CD4-positive, alpha-beta T cell treated with Interferon gamma for 1 hour (primary cell): ENCODE measurements at places on chromosomes 11 and 22.
A peak's percentile ranks its signal among the peaks of the same experiment; 100 is the strongest.

DNA sequence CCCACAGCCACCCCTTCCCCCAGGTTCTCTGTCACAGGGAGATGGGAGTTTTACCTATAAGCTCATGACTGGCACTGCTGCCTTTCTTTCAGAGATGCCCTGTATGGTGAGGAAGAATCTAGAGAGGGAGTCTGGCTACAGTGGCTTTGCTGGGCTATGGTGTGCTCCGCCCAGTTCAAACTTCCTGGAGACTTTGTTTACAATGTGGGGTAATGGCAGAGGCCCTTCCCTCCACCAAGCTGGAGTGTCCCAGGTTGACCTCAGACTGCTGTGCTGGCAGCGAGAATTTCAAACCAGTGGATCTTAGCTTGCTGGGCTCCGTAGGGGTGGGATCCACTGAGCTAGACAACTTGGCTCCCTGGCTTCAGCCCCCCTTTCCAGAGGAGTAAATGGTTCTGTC lies 143.5 kb downstream of the MSANTD4 start:
- DNase-seq = no peak

DNA sequence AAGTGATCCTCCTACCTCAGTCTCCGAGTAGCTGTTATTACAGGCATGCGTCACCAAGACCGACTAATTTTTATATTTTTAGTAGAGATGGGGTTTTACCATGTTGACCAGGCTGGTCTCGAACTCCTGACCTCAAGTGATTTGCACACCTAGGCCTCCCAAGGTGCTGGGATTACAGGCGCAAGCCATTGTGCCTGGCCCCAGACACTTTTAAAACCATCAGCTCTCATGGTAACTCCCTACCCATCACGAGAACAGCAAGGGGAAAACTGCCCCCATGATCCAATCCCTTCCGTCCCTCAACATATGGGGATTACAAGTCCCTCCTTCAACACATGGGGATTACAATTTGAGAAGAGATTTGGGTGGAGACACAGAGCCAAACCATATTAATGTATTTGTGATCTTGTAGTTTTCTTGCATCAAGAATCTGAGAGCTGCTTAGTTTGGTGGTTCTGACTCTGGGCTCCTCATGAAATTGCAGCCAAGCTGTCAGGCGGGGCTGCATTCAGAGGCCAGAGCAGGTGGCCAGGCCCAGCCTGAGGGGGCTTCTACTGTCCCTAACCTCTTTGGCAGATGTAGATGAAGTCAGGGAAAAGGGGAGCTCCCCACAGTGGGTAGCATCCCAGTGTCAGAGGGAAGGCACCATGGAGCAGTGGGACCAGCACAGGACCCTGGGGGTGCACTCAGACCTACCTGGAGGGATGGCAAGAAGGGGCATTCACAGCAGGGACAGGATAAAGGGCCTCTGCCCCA lies 31.2 kb upstream of the PRAME start:
- DNase-seq = no peak

GRCh38 chr11:40393511-40393910 lies 1065.9 kb downstream of the LRRC4C start:
- no peak for DNase-seq

- DNase-seq = peak; percentile 51
Observed at GRCh38 chr11:94767701-94768601, at the start of gene AMOTL1. Gene AMOTL1 (plus strand): TSS chr11:94768356. CDS start chr11:94768512, 156 bp downstream.

DNA sequence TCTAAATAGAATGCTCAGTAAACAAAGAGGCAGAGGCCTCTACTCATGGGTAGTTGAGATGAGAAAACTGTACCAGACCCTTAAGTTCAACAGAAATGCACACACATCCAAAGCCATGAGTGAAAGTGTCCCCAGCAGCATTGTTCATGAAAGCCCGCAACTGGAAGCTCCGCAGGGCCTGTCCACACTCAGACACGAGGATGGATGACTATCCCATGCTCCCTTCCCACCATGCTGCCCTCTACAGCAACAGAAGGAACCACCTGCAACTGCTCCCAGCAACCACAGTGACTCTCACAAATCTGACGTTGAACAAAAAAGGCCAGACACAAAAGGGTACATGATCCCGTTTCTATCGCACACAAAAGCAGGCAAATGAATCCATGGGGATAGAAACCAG lies 76.9 kb upstream of the ANO1 start:
- DNase-seq = no peak

- DNase-seq = no peak
Observed at GRCh38 chr11:15217416-15217815, 102.7 kb downstream of the INSC start.

DNA sequence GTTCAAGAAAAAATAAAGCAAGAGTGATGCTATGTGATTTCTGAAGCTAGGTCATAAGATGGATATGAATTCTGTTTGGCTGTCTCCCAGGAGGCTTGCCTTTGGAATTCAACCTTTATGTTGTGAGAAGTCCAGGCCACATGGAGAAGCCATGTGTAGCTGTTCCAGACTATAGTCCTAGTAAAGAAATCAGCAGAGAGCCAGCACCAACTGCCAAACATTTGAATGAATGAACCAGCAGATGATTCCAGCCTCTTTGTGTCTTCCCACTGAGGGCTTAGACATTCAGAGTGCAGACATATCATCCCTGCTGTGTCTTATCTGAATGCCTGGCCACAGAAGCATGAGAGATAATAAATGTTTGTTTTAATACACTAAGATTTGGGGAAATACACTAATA lies 1150.6 kb downstream of the DLG2 start:
- DNase-seq = no peak

DNA sequence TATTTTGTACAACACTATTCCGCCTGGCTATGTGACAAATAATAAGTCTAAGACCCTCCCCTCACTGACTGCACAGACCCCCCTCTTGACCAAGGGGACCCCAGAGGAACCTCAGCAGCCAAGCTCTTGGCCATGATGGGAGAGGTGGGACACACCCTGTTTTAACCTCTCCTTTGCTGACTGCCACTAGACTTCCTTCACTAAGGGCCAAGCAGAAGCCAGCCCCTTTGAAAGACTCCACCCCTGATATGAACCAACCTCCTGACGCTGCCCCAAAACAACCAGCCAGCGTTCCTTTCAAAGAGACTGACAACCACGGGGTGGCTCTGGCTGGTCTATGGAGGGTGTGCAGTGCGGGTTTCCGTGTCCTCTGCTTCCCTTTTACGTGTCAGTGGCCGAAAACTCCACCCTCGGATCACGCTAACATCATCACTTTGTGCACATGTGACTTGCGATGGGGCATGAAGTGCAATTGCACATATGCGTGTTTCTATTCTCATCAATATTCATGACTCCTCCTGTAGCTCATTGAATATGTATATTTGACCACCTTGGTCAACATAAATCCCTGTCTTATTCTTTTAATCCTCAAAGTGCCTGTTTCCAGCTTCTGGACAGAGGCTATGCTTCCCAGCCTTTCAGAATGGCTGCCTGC lies 643.9 kb downstream of the TBC1D22A start:
- DNase-seq = no peak

DNA sequence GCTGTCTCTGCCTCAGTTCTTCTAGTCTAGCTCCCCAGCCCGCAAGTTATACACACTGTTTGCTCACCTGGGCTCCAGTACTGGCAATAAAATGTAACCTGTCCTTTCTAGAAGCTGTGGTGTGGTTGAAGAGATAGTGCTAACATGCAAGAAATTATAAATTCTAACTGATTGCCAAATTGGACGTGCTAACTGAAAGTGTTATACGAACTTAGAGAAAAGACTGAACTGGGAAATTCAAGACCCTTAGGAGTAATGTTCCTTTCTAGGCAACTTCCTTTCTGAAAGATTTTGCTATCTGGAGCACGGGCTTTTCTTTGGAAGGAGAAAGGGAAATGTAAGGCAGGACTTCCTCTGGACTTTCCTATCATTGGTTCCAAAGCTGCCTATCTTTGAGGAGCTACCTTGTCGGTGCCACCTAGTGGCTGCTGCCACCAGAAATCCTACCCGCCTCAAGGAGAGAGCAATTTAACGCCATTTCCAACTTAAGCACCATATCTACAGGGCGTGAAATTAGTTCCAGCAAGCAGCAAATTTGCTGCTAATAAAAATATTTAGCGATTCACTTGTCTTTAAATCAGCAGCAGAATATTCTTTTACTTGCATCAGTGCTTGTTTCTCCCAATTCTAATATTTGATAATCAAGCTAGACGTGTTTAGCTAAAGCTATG lies 12.7 kb upstream of the TMEM218 start:
- peak; percentile 31 for DNase-seq

- DNase-seq = peak; percentile 75
Observed at GRCh38 chr22:50192436-50193204, 6.9 kb downstream of the TRABD start.

DNA sequence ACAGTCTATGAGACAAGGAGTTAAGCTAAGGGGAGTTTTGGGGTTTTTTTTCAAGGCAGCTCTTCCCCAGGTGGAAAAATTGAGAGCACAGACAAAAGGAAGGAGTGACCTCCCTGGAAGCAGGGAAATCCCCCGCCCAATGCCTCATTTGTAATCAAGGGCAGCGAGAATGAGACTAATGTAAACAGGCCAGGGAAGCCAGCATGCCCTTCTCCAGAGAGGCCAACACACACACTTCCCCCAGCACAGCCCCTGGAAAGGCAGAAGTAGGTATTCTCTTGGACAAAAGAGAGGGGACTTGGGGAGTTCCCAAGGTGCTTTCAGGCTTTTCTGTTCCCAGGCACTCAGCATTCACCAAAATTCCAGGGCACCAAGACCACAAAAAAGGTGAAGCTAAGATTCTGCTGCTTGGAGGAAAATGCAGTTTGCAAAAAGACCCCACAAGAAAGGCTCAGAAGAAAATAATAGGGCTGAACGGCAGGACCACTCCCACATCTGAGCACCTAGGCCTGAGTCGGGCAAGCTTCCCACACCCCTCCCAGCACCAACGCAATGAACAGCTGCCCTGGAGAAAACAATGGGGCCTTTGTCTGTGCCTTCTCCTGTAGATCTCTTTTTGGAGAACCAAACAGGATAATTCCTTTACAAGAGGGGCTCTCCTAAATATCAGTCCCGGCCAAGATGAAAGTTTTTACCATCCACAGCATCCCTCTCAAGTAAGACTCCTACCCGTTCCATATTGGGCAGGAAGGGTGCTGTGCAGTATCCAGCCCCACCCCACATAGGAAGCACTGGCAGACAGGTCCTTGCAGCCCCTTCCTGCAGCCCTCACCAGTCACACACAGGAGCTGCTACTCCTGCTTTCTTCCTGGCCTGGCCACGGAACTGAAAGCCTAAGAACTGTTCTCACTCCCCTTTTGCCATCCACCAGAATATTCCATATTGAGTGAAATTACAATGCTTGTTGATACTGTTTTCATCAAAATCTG lies 70.7 kb upstream of the AKIP1 start:
- DNase-seq = no peak

GRCh38 chr22:44901301-44901700 lies 108.5 kb downstream of the PHF21B start:
- no peak for DNase-seq

GRCh38 chr22:24189249-24190158 lies 8.2 kb downstream of the SUSD2 start:
- peak; percentile 45 for DNase-seq

DNA sequence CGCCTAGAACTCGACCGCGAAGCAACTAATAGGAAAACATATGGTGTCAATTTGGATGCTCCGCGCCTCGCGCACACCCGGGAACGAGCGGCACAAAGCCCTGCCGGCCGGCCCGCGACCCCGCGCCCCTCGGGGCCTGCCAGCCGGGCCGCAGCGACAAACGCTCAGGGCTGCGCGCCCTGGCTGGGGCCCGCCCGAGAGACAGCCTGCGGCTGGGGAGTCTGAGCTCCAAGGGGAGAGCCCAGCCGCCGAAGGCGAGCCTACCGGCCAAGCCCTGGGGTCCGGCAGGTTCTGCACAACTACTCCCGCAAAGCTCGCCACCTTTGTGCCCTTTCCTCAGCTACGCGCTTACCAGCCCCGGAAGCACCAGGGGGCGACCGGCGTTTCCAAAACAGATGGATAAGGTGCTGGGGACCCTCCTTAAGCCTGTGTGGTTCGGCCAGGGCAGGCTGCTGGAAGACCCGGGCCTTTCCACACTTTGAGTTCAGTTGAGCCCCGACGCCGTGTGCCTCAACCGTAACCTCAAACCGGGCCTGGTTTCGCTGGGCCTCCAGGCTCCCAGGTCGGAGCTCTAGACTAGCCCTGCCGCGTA lies 6.0 kb downstream of the PAX6 start:
- no peak for DNase-seq

GRCh38 chr22:24112188-24112587 lies 69.1 kb upstream of the SUSD2 start:
- DNase-seq = no peak

DNA sequence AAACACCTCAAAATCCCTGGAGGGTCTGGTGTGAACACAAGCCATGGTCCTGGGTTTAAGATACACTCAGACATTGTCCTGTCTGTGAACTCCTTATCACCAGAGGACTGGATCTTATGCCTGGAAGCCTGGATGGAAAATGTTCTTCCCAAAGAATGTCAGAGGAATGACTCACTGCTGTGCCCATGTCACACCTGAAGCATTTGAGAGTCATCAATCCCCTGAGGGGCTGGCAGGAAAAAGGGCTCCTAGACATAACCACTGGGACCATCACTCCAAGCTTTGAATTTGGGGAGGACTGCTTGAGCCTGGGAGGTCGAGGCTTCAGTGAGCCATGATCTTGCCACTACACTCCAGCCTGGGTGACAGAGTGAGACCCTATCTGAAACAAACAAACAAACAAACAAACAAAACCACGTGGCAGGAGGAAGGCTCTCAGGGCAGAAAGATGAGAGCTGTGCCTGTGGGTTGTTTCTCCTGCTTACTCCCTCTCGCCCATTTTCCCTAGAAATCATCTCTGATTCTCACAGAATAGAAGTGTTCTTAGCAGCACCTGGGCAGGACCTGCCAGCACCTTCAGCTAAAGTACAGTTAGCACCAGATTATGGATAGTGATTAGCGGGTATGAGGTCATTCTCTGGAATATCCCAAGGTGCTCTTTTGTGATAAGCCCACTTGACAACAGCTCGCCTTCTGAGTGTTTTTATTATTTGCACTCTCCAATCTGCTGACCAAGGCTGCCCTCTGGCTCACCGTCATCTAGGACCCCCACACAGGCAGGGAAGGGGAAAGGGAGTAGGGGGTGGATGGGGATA lies 11.9 kb upstream of the PRG2 start:
- DNase-seq = no peak

GRCh38 chr11:75462117-75462653 lies 29.2 kb upstream of the KLHL35 start:
- no peak for DNase-seq

GRCh38 chr11:117413616-117414015 lies 86.0 kb downstream of the CEP164 start:
- no peak for DNase-seq

GRCh38 chr11:19466314-19466713 lies 225.6 kb upstream of the E2F8 start:
- no peak for DNase-seq

- no peak for DNase-seq
Observed at GRCh38 chr11:95108159-95108611, 18.5 kb downstream of the ENDOD1 start.

- DNase-seq = no peak
Observed at GRCh38 chr22:29632672-29633071, 29.2 kb downstream of the NF2 start.

DNA sequence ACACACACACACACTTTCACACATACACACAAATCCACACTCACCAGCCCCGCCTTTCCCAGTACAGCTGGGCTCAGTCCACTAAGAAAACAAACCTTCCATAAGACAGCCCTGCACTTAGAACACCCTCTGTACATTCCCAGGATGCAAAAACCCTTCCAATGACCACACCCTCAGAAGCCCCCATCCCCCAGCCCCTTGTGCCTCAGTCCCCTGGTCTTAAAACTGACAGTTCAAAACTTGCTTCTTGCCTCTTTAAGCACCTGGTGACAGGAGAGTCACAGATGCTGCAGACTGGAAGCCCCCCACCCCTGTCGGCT lies 23.0 kb downstream of the APLNR start:
- no peak for DNase-seq

GRCh38 chr11:14819596-14819995 lies 72.4 kb downstream of the CYP2R1 start:
- DNase-seq = no peak

- DNase-seq = no peak
Observed at GRCh38 chr11:102226702-102227490, 90.4 kb upstream of the BIRC3 start.
